ENCODE measurements at places on chromosomes 6 and 20.

DNA sequence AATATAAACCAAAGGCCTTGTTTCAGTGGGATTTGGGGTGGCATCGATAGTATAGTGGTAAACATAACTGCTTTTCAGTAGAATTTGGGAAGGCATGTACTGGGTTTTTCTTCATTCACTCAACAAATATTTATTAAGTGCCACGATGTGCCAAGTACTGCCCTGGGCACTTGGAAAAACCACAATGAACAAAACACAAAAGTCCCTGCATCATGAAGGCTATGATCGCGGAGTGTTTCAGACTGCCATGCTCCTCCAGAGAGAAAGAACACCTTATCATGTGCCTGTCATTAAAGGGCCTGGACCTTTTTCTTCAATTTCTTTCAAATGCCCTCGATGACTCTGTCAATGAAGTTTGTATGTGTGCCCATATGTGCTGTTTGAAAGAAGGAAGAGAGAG, 59.2 kb upstream of the CEP85L start:
- no peak for DNase-seq

DNA sequence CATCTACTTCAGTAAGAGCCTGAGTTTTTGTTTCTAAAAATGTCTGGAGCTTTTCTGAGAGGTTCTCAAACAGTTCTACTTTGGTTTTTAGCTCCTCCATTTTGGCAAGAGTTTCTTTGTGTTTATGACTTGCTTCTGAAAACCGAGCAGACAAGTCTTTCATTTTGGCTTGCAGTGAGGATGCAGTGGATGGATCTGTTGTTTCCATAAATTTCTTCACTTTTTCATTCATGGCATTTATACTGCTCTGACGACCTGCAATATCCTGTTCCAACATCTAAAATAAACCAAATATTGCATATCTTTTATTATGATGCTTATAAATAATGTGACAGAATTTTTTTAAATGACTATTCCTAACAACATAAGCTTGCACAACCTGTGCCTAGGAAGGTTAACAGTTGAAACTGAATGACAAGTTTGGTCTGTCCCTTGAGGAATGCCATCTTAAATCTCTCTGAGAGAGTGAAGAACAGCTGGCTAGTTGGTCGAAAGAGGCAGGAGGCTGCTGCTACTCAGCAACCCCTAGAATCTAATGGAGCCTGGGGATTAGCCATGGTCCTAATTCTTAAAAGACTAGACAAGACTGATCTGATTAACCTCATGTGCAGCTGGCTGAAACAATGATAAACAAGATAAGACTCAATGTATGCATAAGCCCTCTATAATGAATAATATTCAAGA, 69.8 kb downstream of the DST start:
- no peak for DNase-seq

DNA sequence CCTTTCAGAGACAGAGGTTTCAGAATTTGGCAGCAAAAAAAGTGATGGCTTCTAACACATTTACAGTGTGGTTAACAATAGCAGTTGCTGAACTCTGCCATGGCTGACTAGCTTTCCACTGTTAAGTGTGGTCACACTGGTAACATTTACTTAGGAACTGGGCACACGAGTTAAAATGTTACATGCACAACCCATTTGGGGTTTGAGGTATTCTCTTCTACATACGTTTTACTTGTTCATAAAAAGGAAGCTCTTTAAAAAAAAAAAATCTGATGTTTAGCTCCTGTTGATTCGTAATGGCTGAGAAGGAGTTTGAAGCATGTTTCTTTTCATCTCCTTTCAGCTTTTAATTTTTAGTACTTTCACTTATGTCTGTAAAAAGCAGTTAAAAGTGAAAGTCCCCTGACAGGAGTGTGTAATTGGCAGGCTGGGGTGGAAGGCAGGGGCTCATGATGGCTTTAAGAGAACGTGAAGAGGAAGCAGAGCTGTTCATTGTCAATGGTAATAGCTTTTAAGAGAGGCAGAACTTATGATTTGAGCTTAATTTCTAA, 245.9 kb downstream of the FARS2 start:
- no peak for DNase-seq

DNA sequence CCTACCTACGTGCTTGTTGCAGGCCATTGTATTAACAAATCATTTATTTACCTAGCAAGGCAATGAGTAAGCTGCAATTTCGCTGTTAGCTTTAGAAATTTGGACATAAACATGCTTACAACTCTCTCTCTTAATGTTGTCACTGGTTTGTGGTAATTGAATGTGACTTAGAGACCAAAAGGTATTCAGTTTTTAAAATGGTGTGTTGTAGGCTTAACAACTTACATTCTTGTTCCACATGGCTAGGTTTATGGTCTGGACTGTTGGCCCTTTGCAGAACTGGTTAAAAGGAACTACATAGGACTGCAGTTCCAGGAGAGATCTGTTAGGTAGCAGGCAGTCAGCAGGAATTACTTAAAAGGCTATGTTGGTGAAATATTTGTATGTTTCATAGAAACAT, 10.3 kb upstream of the CTAGE9 start:
- no peak for DNase-seq

DNA sequence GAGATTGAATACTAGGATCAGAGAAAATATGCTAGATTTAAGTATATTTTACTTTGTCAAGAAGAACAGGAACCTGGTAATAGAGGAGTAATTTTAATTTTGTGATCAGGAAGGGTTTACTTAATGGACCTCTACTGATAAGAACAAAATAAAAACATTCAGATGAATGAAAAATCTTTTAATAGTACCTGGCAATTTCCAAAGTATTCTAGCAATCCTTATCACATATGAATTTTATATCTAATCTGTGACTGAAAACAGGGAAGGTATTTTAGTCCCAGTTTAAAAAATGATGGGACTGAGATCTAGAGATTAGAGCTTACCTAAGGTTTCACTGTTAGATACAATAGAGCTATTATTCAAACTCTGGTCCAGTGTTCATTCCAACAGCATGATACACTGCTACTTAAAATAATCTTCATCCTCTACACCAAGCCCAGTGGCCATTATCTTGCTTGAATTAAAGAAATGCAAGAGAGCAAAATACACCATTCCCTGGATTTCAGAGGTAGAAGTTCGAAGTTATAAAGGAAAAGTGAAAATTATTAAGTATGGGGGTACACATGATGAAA, 13.5 kb downstream of the SLC17A5 start:
- peak; percentile 43 for DNase-seq

DNA sequence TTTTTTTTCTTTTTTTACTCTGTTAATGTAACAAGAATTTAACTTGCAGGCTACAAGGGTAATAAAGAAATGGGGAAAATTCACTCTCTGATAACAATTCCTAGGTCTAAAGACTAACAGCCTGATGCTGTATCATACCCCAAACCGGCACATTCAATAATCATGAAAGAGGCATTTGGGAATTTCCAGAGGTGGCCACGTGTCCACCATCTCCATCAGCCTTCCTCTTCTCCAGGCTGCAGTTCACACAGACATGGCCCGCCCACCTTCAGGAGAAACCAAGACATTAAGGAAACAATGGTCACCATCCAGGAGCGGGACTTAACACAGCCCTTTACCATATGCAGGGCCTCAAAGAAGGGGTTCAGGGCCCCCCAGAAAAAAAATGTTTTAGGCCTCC, 44.8 kb downstream of the PDE10A start:
- no peak for DNase-seq

GRCh38 chr6:2127484-2127911, 117.9 kb downstream of the GMDS start:
- DNase-seq: no peak

DNA sequence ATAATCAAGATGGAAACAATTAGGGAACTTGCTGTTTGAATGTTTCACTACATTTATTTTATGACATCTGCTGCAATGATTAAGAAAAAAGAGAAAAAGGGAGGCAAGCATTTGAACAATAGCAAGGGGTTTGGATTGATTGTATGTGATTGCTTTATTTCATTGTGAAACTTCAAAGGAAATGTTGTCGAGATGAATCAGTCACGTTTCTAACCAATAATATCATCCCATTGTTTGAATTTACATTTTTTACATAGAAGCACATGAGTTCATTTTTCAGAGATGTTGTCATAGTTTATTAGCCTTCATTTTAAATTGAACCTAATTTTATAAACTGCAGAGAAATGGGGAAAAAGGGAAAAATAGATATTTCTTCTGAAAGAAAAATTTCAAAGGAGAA, 572.0 kb downstream of the KIF16B start:
- DNase-seq: peak; percentile 51

DNA sequence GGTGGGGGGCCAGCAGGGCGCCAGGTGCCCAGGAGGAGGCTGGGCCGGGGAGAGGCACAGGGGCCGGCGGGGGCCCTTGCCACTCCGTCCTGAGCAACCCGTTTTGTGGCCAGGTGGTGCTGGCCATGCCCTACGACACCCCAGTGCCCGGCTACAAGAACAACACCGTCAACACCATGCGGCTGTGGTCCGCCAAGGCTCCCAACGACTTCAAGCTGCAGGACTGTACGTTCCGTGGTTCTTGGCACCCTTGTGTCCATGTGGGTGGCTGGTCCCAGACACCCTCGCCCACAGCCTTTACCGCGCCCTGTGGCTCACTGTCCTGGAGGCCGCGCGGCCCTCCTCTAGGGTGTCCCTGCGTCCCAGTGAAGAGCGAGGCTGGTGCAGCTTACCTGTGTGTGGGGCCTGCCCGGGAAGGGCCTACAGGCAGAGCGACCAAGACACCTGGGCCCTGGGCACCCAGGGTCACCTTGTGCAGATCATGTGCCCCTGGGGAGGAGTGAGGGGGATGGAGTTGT, 28.7 kb downstream of the PYGB start:
- DNase-seq: no peak

- DNase-seq: no peak
These were observed 36.7 kb downstream of the EBF4 start for GRCh38 chr20:2729251-2729713.

GRCh38 chr20:61879694-61880093, 186.0 kb downstream of the TAF4 start:
- no peak for DNase-seq

DNA sequence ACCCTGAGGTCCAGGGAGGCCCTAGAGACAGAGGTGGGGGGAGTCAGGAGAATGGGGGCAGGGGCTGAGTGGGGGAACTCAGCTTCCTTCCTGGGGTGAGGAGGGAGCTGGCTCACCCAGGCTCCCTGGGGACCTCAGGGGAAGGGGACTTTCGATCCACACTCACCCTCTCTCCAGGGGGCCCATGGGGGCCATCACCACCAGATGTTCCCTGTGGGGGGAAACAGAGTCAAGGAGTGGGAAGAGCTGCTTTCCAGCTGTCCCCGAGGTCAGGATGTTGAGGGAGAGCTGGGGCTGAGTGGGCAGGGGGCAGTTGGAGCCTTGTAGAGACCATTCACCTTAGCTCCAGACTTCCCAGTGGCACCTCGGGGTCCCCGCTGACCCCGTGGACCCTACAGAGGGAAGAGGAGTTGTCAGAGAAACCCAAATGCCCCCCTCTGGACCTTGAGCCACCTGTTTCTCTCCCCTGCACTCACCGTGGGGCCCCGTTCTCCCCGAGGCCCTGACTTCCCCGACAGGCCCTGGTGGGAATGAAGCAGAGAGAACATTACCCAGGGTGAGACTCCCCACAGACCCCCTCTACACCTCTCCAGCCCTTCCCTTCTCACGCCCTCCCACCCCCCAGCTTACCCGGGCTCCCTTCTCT, 18.6 kb downstream of the COL11A2 start:
- no peak for DNase-seq

- DNase-seq: no peak
These were observed 66.6 kb downstream of the CDKAL1 start for GRCh38 chr6:20600831-20601230.

DNA sequence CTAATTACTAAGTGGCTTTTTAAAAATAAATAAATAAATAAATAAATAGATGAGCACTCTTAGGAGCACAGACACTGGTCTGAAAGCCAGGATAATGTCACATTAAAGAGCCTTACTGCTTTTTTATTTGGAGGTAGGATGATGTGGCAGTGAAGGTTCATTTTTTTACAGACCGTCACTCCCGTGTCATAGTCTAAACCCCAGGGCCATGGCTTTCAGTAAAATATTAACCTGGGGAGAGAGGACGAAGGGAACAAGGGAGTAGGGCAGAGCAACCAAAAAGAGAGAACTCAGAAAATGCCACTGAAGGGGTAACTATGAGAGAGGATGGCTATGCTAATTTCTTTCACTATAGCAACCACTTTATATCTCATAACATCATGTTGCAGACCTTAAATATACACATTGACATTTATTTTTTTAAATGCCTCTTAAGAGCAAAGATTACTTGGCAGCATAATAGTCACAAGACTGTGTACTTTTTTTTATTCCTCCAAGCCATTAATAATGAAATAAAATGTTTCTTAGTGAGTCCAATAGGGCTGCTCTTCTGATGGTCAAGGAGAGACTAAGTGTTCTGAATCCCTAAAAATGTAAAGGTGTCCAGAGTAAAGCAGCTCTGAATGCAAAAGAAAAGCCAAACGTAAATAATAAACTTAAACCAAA, 100.9 kb upstream of the SIM1 start:
- DNase-seq: no peak

DNA sequence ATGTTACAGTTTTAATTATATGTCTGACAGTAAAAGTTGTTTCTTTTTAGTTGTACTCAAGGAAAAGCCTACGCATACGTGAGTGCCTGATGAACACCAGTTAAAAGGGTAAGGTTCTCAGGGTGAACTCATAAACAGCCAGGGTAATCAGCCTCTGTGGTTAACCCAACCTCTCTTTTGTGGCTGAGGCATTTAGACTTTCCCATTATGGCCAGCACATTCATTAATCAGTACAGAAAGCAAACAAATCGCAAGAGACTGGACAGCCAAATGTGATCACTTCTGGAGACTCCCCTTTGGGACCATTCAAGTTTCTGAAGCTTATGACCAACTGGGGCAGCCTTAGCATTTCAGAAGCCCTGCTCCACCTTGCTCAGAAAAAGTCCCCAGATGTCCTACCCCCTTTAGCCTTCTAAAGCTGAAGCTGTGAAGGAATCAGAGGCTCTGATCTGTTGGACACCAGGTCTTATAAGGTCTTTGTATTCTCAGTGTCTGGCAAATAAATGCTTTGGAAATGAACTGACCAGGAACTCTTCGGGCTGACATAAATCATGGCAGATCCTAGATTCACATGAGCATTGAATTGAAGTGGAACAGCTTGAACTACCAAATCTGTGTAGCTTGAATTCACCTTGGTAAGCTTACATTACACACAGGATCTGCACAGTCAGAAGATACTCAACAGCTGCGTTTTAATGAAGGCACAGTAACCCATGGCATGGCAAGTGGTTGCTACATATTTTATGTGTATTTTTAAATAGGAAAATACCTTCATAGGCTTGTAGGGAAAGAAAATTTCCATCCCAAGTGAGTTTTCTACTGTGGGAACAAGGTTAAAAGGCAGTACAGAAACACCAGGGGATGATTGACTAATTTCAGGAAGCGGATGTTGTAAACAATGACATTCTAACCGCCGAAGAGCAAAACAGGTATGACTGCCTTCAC, 18.7 kb downstream of the IL20RA start:
- peak; percentile 17 for DNase-seq
